ENCODE measurements at places on chromosomes 7 and 10.

DNA sequence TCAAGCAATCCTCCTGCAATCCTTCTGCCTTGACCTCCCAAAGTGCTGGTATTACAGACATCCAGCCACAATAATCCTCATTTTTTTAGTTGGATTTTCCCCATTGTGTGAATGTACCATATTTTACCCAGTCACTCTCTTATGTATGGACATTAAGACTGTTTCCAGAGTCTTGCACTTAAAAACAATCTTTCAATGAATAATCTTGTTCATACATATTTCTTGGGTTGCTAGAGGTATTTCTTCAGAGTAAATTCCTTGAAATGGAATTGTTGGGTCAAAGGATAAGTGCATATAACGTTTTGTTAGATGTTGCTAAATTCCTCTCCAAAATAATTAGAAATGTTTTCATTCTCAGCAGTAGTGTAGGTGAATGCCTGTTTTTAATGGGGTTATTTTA lies 283.1 kb upstream of the KAT6B start:
- peak; percentile 38 for DNase-seq

GRCh38 chr7:50366311-50366710 lies 61.8 kb downstream of the IKZF1 start:
- DNase-seq: no peak

DNA sequence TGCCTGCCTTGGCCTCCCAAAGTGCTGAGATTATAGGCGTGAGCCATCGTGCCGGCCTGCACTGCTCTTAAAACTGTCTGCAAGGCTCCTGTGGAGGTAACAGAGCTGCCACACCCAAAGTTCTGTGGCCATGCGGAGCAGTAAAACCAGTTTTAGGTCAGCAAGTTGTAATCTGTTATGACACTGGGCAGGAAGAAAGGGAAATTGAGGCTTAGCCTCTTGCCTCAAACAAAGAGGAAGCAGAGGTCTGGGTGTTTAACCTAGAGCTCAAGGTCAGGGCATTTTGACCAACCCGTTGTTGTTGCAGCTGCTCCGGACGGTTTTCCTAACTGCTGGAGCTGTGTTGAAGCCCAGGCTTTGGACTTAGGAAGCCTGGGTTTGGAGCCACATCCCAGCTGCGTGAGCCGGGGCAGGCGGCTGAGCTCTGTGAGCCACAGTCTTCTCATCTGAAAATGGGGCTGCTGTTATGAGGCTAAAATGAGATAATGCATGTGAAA lies 7.4 kb upstream of the RRP12 start:
- DNase-seq: no peak

DNA sequence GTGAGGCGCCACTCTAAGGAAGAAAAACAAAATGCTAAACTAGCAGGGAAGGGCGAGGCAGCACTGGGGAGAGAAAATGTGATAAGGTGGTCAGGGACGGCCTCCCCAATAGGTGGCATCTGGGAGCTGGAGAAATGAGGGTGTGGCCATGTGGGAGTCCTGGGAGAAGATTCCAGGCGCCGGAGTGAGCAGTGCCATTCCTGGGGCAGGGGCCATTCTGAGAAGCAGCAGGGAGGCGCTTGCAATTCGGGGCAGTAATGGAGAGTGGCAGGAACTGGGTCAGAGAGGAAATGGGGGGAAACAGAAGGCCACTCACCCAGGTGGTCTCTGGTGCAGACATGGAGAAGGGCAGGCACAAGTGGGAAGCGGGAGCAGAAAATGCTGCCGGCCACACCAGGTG lies 61.8 kb upstream of the LRRC18 start:
- no peak for DNase-seq

DNA sequence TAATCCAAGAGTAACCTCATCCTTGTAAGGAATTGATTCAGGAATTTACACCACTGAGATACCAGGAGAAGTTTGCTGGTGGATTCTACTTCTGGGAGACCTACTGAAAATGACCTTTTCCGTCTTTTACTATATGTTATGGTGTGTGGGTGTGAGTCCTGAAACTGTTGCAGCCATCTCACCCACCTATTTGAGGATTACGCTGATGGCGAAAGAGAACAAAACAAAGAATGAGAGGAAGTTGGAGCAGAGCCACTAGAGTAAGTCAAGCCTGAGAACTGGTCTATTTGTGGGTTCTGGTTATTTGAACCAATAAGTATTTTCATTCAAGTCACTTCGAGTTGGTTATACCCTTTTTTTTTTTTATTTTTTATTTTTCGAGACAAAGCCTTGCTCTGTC lies 12.7 kb upstream of the ABCC2 start:
- no peak for DNase-seq

- no peak for DNase-seq
These were observed 221.2 kb downstream of the ADRA2A start for GRCh38 chr10:111298031-111298430.

DNA sequence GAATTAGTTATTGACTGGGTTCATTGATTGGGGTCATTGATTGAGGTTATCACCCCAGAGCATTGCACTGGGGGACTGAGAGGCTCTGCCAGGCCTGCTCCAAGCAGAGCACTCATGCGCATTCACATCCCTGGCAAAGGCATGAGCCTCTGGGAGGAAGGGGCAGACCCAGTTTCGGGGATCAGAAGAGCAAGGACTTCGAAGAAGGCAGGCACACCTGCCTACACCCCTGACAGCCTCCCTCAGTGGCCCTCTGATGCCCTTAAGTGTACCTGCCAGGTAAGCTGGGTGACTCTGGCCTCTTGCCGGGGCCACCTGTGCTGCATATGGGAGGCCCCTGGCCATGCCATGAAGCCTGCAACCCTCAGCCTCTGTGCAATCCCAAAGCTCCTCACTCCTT lies 181.1 kb downstream of the PTPN20 start:
- DNase-seq: no peak

- no peak for DNase-seq
These were observed 318.8 kb upstream of the IGFBP3 start for GRCh38 chr7:46239846-46240245.

DNA sequence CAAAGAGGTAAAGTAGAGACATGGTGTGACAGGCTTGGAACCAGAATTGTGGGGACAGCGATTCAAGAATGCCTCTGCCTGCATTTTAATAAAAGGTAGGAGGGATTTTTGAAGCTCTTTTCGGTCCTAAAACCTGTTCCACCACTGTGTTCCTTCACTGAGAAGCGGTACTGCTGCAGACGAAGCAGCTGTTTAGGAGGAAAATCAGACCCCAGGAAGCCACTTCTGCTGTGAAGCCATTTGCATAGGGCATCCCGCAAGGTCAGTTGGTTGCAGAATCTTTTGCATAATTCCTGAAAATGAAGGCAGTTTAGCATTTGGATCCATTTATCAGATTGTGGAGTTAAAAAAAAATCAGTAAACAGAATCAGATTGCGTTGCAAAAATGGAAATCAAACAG lies 183.3 kb upstream of the PRKCQ start:
- no peak for DNase-seq

GRCh38 chr7:45898222-45898621 lies 9.9 kb downstream of the IGFBP1 start:
- no peak for DNase-seq

- DNase-seq: no peak
These were observed 146.7 kb upstream of the KLF14 start for GRCh38 chr7:130880668-130881067.

- peak; percentile 84 for DNase-seq
These were observed 243.6 kb downstream of the BICC1 start for GRCh38 chr10:58756130-58756719.

DNA sequence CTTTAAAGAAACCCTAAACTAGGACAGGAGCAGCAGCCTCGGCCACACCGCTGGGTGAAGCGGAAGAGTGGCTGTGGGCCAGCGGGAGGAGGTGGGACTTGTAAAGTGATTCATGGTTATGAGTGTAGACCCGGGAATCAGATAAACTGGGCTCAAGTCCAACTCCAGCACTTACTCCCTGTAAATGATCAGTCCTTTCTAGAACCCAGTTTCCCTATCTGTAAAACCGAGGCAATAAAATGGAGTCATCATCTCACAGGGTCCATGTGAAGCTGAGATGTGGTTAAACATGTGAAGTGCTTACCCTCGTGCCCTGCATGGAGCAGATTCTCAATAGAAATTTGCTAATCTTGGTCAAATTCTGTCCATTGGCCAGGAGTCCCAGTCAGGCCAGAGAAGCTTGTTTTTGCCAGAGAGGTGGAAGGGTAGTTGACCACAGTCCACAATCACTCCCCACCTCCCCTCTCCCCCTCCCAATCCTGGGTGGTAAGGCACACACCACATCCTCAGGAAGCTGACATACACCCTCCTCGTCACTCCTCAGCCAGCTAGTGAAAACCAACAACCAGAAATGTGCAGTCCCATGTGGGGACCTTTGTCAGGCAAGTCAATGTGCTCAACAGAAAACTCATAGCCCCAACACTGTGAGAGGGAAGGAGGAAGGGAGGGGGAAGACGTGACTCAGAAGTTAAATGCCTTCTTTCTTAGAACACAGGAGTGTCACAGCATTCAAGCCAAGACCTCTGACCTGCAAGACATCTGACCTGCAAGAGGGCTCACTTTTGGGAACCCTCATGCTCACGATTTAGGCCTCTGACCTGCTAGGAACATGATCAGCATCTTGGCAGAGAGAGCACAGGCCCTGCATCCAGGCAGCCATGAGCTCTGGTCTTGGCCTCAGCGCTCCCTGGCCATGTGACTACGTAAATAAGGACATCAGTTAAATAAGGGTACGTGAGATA lies 145.1 kb downstream of the PLXNA4 start:
- peak; percentile 96 for DNase-seq

DNA sequence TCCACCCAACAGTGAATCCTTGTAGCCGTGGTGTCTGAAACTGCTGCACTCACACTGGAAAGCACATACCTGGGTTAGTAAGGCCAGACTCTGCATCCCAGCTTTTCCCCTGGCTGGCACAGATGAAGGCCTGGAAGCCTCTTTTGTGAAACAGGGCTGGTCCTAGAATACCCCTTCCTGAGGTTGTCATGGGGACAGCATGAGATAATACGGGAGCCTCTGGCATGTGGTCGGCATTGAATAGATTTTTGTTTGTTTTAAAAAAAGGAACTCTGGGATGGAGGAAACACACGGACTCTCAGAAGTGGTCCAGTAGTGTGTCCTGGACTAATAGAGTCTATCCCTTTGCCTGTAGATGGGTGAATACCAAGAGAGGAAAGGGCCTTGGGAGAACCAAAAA lies 129.7 kb downstream of the TMEM178B start:
- DNase-seq: no peak

DNA sequence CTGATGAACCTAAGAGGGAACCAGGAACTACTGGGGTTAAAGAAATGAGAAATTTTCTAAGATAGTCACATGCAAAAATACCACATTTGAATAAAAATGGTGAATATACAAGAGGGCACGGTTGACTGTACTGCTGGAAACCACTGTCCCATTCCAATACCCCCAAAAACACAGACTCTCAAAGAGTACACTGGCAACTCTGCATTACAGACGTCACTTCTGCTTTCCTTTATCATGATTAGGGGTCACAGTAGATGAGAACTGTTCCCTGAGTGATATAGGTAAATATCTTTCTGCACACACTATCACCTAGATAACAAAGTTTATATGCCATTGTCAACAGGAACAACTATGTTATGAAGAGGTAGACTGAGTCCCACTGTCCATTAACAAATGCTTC lies 69.5 kb downstream of the RAPGEF5 start:
- no peak for DNase-seq

DNA sequence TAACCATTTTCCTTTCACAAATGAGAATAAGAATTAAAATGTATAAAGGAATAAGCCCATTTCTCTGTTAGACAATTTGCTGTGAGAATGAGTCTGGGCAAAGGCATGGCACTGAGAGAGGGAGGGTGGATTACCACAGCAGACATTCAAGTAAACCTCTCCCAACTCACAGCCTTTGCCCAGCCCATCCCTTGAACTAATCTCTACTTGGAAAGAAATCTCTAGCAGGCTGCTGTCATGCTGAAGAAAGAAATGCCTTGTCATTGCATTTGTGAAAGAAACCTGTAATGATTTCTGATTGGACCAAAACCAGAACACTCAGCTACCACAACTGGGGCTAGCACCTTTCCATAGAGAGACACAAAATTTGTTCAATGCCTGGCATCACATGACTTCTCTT lies 39.2 kb downstream of the CH25H start:
- DNase-seq: no peak

Data from fibroblast of the aortic adventitia (primary cell).